NCI-H1436 treated with DMSO at 0.1 percent for 48 hours (cell line): ENCODE measurements at places on chromosomes 5 and 9.

- no peak for DNase-seq
These were observed 35.3 kb upstream of the ICE1 start for GRCh38 chr5:5387192-5387591.

DNA sequence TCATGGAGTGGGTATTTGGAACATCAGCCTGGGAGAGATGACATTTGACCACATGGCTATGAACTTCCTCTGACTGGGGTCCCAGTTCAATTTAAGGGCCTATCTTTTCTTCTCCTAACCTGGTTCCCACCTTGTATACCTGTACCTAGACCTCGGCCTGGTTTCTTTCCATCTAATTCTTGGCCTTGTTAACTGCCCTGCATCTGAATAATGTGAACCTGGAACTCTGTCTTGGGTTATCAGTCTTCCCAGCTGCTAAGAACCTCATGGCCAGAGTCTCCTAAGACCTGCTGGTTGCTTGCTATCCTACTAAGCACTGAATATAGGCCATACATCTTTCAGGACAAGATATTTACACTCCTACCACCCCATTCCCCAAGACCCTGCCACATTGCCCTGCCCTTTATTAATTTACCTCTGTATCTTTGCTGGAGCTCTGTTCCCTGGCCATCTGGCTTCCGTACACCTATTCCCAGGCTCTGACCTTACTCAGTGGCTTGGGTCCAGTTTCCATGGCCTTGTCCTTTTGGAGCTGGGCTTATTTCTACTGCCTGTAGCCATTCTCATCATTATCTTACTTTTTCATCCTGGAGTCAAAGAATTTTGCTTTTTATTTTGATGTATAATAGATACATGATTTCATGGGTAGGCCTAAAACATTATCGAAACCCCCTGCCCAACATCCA is 6.6 kb downstream of the PSAT1 start:
- no peak for DNase-seq

GRCh38 chr5:57054135-57054534 is 102.2 kb upstream of the MIER3 start:
- no peak for DNase-seq

GRCh38 chr9:117116084-117116483 is 298.8 kb downstream of the ASTN2 start:
- no peak for DNase-seq

DNA sequence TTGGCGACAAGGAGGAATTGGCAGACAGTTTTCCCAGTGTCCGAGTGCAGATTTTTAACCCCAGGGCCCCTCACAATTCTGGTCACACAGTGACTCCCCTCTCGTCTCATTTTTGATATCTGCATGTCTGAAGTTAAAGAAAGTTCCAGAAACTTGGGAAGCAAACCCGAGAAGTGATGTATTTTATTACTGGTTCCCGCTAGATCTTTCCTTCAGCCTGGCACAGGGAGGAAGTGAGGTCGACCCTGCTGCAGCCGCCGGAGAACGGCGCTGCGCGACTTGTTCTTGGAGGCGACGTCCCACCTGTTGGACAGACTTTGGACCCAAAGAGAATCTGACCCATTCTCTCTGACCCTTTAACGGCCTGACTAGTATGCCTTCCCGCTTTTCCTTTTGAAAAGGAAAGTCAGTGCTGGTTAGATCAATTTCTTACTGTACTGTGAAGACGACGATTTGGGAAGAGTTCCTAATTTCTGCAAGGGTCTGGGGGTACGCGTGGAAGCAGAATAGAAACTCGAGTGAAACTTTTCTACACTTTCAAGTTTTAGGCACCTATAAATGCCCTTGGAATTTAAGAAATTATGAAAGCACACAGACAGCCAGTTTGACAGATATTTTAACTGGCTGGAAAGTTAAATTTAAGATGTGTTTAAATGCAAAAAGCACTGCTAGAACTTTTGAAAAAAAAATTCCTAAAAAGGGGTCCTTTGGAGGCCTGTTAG is 744 bp downstream of the OTULIN start:
- no peak for DNase-seq

DNA sequence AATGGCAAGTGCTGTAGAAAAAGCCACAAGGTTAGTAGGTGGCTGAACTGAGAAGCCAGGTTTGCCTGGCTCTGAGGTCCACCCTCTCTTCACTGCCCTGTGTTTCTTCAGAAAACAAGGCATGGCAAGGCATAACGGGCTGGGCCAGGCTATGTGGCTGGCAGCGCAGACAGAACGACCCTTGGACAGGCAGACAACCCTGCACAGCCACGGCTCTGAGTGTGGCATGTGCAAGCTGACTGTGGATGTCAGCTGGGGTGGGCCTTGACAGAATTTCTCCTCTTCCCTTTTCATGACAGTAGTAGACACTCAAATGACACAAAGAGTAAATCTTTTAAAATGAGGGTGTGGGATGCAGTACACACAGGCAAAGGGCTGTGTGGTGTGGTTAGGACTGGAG is 81.7 kb downstream of the MACROH2A1 start:
- DNase-seq = no peak

GRCh38 chr9:126069400-126069955 is 257.2 kb upstream of the MVB12B start:
- no peak for DNase-seq
